ENCODE measurements at places on chromosomes 16 and 17. TPM values are rescaled to one million over a fixed set of nuclear protein-coding genes. Genes with fewer than 3 reads are reported as not detected.

The TUBB3 gene
- total RNA-seq = 311 TPM

- no peak for DNase-seq
- no peaks in the 10 kb centered on the region for H3K27me3 ChIP-seq
- H3K4me3 ChIP-seq = no peak overlapping the region
Observed at GRCh38 chr16:89473136-89473712, 17.1 kb downstream of the ANKRD11 start.

- H3K4me1 ChIP-seq = peaks cover 16% of the 10 kb centered on the region
- H3K27me3 ChIP-seq = no peaks in the 10 kb centered on the region
Observed at GRCh38 chr17:66373944-66374817, 71.8 kb downstream of the PRKCA start.

DNA sequence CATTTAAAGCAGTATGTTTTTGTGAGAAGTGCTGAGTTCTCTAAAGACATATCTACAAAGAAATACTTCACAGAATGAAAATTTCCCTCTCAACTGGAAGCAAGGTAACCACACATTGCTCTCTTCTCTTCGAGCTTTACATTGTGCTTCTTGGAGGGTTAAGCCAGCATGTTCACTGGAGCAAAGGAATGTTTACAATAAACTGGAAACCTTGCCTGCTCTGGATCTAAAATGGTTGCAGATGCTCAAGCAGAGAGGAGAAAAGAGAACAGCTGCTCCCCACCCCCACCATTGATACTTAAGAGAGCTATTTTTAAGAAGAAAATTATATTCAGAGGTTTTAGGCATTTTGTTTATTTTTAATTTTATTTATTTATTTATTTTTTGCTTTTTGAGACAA, 213.1 kb downstream of the CEP112 start:
- H3K4me3 ChIP-seq = no peak overlapping the region
- no peaks in the 10 kb centered on the region for H3K36me3 ChIP-seq

- no peak for DNase-seq
- no peaks in the 10 kb centered on the region for H3K36me3 ChIP-seq
- H3K4me1 ChIP-seq = peaks cover 23% of the 10 kb centered on the region
- no peaks in the 10 kb centered on the region for H3K27me3 ChIP-seq
- H3K27ac ChIP-seq = peak overlapping the region; percentile 85
- peak overlapping the region; percentile 33 for H3K4me3 ChIP-seq
Observed at GRCh38 chr17:83052241-83052564, 27.2 kb upstream of the METRNL start.

The TVP23B gene
- total RNA-seq = 99.2 TPM

DNA sequence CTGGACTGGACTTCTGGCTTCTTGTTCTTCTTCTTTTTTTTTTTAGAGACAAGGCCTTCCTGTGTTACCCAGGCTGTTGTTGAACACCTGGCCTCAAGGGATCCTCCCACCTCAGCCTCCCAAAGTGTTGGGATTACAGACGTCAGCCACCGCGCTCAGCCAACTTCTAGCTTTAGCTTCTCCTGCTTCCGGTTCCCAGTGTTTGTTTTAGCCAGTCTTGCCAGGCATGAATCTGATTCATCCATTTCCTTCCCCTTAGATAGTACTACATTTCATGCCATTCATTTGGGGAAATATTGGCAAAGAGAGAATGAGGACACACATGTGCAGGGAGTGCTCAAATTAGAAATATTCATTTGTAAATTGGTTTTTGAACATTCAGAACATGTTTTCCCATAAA, 12.1 kb upstream of the NDUFAB1 start:
- H3K27ac ChIP-seq = no peak overlapping the region
- H3K27me3 ChIP-seq = no peaks in the 10 kb centered on the region

DNA sequence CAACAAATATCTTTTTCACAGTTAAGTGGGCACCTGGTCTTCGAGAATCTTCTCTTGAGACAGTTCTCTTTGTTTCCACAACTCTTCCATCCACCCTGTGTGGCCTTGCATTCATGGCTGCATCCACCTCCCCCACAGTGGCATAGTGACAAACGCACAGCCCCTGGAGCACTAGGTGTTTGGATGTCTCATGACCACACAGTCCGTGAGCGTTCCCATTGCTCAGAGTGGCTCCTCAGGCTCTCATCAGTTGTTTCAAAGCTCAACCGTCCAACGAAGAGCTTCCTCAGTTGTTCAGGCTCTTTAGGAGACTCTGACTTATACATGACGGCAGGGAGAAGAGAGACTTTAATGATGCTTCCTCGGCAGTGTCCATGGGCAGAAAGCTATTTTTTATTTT, 191.6 kb downstream of the CDRT15L2 start:
- H3K4me3 ChIP-seq = no peak overlapping the region
- no peak overlapping the region for H3K27ac ChIP-seq
- no peaks in the 10 kb centered on the region for H3K36me3 ChIP-seq
- DNase-seq = no peak

GRCh38 chr17:68248199-68248825, 469 bp downstream of the AMZ2 start:
- H3K27me3 ChIP-seq = no peaks in the 10 kb centered on the region
- peak overlapping the region; percentile 69 for H3K4me3 ChIP-seq
- H3K27ac ChIP-seq = peak overlapping the region; percentile 86
- no peaks in the 10 kb centered on the region for H3K4me1 ChIP-seq
- H3K36me3 ChIP-seq = peaks cover 3% of the 10 kb centered on the region

The STH gene
- total RNA-seq = not detected

DNA sequence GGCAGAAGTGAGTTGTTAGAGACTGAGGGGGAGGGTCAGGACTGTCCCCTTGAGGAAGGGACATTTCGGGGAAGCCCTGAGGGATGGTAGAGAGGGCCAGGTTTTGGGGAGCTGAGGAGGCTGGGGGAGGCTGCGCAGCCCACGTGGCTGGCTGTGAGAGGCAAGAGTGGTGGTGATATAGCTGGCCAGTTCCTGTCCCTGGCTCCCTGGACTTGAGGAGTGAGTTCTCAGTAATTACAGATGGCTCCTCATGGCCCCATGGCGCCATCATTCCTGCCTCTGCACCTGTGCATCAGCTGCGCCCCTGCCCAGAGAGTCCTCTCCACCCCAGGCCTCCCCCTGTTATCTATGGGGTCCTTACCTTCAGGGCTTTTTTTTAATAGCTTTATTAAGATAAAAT, 30.3 kb downstream of the MPRIP start:
- H3K27me3 ChIP-seq = no peaks in the 10 kb centered on the region
- H3K4me3 ChIP-seq = no peak overlapping the region
- no peak for DNase-seq
- peaks cover 12% of the 10 kb centered on the region for H3K36me3 ChIP-seq
- H3K4me1 ChIP-seq = peaks cover 28% of the 10 kb centered on the region

GRCh38 chr17:1710807-1711553, 803 bp upstream of the TLCD2 start:
- peaks cover 27% of the 10 kb centered on the region for H3K4me1 ChIP-seq
- peak overlapping the region; percentile 28 for H3K27ac ChIP-seq
- peak overlapping the region; percentile 69 for H3K4me3 ChIP-seq
- no peak for DNase-seq

The ARHGDIG gene
- 0.36 TPM for total RNA-seq

DNA sequence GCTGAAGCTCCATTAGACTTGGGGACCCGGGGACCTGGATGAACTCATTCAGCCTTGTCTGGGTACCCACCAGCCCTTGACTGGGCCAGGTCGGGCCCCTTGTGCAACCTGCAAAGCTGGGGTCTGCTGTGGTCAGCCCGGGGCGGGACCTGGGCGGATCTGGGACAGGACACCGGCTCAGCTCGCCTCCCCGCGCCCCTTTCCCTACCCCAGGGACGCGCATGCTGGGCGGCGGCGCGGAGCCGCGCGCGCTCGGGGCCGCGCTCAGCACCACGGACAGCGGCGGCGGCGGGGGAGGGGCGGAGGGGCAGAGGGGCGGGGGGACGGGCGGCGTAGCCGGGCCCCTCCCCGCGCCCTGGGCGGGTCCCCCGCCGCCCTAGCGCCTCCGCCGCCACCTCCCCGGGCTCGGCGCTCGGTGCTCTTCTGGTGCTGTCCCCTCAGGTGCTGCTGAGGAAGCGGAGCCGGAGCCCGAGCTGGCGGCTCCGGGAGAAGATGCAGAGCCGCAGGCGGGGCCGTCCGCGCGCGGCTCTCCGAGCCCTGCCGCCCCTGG, 7.4 kb downstream of the ACD start:
- no peak for DNase-seq
- no peak overlapping the region for H3K27ac ChIP-seq
- peaks cover 47% of the 10 kb centered on the region for H3K27me3 ChIP-seq
- H3K4me1 ChIP-seq = peaks cover 4% of the 10 kb centered on the region
- H3K36me3 ChIP-seq = no peaks in the 10 kb centered on the region

The B3GNT9 gene
- total RNA-seq = 5.0 TPM

GRCh38 chr16:5885521-5885920, 787.9 kb upstream of the EEF2KMT start:
- no peak for DNase-seq
- no peak overlapping the region for H3K27ac ChIP-seq
- no peaks in the 10 kb centered on the region for H3K27me3 ChIP-seq
- H3K36me3 ChIP-seq = no peaks in the 10 kb centered on the region

The KRTAP4-9 gene
- not detected for total RNA-seq

GRCh38 chr17:82888583-82889495, 49.0 kb upstream of the ZNF750 start:
- peaks cover 7% of the 10 kb centered on the region for H3K36me3 ChIP-seq
- no peaks in the 10 kb centered on the region for H3K27me3 ChIP-seq
- H3K4me3 ChIP-seq = no peak overlapping the region
- H3K4me1 ChIP-seq = peaks cover 17% of the 10 kb centered on the region

DNA sequence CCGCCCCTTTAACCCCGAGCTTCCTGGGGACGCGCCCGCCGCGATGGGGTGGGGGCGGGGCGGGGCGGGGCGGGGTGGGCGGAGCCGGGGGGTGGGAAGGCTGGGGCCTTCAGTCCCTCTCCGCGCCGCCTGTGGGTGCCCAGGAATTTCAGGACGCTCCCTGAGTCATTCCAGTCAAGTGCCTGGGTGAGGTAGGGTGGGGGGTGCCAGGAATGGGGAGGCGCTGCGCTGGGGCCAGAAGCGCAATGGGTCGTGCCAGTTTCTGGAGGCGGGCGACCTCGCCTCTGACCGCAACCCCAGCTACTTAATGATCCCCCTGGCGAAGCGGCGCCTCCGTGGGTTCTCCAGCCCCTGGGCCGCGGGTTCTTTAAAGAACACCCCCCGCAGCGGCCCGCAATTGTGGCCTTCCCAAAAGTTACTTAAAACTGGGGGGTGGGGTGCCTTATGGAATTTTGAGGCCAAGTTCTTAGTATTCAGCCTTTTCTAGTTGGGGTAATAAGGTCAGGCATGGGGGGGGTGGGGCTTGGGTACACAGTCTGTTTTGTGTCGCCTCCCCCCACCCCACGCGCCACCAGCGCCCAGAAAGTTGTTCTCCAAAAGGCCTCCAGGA, 826 bp upstream of the GSE1 start:
- H3K36me3 ChIP-seq = no peaks in the 10 kb centered on the region
- DNase-seq = peak; percentile 85
- no peaks in the 10 kb centered on the region for H3K27me3 ChIP-seq
- H3K4me3 ChIP-seq = peak overlapping the region; percentile 60
- peaks cover 21% of the 10 kb centered on the region for H3K4me1 ChIP-seq

DNA sequence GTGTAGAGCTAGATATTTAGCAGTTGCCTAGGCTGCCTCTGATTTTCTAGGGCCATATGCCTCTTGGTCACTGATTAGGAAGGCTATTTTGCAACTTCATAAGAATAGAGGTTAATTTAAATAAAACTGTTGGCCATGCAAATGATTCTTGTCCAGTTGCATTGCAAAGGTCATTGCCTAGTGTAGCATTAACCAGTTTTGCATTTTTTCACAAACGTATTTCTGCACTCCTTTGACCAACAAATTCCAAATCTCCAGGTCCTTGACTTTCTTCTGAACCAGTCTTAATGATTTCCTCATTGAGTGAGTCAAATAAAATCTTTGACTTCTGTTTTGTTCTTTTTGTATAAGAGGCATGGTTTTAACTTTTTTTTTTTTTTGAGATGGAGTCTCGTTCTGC, 33.5 kb downstream of the ERCC4 start:
- H3K27me3 ChIP-seq = no peaks in the 10 kb centered on the region
- peaks cover 5% of the 10 kb centered on the region for H3K4me1 ChIP-seq

DNA sequence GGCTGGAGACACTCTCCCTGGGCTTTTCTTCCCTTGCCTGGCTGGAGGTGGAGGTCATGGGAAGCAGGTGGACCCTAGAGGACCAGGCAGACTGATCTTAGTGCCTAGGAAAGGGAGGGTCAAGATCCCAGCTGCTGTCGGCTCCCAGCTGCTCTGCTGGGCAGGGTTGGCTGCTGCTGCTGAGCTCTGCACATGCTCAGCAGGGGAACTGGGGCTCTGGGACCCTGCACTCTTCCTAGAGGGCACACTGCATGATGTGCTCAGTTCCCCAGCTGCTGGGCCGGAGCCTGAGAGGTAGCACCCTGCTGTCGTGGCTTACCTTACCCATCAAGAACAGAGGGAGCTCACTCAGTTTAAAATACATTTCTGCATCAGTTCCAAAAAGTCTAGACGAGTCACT, 34.3 kb downstream of the VAC14 start:
- H3K27ac ChIP-seq = no peak overlapping the region
- H3K4me1 ChIP-seq = peaks cover 9% of the 10 kb centered on the region
- H3K4me3 ChIP-seq = no peak overlapping the region
- H3K27me3 ChIP-seq = no peaks in the 10 kb centered on the region
- DNase-seq = no peak
- H3K36me3 ChIP-seq = peaks cover 31% of the 10 kb centered on the region

DNA sequence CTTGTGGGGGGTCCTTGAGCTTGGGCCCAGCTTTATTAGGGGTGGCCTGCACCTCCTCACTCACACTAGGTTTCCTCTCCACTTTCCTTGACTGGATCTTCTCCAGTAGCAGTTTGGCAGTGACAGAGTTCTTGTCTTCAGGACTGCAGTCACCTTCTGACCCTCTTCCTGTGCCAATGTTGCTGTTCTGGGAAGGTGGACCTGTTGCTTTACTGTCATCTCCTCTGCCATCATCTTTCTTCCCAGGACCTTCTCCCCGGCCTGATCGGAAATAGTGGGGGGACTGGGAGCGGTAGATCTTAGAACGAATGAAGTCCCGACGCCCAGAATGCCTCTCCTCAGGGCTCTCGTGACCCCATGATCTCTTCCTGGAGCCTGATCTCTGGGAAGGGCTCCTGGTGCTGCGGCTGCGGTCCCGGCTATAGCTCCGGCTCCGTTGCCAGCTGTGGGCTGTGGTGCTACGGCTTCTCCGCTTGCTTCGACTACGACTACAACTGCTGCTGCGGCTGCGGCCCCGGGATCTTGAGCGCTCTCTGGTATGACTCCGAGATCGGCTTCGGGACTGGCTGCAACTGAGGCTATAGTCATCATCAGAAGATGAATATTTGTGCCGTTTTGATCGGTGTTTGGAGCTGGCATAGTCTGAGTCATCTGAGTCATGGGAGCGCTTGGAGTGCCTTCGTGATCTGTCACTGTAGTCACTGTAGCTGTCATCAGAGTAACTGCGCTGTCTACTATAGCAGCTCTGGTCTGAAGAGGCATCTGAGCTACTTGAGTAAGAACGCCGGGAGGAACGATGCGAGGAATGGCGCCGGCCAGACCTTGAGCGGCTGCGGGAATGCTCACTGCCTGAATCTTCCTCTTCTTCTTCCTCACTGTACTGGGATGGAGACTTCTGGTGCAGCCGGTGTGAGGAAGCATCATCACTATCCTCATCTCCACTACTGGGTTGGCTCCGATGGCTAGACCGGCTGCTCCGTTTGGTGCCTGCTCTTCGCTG, 9.5 kb upstream of the ITGA2B start:
- no peaks in the 10 kb centered on the region for H3K4me1 ChIP-seq
- peak; percentile 3 for DNase-seq

- H3K27ac ChIP-seq = no peak overlapping the region
- no peak for DNase-seq
Observed at GRCh38 chr17:7042501-7043181, 1.3 kb downstream of the SLC16A11 start.

All from IMR-90 (cell line).